ENCODE measurements at places on chromosomes 11 and 22.

DNA sequence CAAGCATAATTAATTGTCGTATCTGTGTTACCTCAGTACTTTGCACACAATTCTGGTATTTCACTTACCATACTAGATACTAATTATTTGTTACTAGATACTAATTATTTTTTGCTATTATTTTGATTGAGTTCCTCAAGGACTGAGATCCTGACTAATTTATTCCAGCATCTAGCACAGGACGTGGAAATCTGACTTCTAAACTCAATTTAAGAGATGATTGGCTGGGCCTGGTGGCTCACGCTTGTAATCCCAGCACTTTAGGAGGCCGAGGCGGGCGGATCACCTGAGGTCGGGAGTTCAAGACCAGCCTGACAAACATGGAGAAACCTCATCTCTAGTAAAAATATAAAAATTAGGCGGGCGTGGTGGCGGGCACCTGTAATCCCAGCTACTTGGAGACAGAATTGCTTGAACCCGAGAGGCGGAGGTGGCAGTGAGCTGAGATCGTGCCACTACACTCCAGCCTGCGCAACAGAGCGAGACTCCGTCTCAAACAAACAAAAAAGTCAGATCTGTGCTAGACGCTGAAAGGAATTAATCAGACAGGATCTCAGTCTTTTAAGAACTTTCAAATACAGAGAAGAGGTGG, 527 bp upstream of the MRPL48 start:
- DNase-seq: no peak

- DNase-seq: no peak
Measured at GRCh38 chr11:109864834-109865547, 228.2 kb upstream of the ZC3H12C start.

DNA sequence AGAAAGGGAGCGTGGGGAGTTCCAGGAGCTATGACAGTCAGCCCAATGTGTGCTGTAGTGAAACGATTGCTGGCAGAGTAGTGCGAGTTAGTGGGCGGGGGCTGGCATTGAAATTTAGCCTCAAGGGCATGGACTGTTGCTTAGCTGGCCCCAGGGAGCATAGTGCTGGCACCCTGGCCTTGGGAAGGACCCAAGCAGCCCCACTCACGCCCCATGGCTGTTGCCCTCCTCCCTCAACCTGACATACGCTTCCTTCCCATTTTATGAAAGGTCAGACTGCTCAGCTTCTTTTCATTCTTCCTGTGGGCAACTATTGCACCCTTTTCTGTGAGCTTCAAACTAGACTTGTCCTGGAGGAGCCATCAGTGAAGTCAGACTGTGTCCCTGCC, 52.0 kb upstream of the SUSD2 start:
- DNase-seq: no peak

DNA sequence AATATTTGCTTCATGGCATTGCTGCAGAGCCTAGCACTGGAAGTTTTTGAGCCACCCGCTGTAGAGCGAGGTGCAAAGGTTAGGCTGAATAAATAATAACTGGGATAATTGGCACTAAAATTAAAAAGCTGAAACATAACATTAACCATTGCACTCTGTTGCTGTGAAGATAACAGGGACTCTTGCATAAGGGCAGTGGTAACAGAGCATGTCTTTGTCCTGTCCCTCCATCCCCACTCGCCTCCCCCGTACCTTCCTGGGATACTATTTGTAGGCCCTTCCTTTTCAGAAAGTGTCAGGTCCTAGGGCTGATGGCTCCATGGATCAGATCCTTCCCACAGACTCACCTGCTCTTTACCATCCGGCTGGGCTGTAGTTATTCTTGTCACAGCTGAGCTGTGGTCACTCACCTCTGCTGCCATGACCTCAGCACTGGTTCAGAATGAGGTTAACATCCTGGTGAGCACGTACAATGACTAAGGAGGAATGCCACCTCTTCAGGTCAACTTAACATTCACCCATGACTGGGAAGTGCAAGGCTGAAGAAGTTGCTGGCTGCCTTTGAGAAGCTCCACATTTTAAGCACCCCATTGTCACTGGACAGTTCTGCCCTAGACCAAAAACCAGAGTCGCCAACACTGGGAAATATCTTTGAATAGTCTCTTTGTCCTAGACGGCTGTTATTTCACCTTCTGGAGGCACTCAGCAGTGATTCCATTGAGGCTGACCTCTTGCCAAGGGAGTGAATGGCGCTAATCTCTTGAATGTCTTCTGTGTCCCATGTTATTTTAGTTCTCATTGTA, 103.2 kb upstream of the KIRREL3 start:
- no peak for DNase-seq

GRCh38 chr11:27487706-27488105, 15.1 kb upstream of the LGR4 start:
- no peak for DNase-seq

DNA sequence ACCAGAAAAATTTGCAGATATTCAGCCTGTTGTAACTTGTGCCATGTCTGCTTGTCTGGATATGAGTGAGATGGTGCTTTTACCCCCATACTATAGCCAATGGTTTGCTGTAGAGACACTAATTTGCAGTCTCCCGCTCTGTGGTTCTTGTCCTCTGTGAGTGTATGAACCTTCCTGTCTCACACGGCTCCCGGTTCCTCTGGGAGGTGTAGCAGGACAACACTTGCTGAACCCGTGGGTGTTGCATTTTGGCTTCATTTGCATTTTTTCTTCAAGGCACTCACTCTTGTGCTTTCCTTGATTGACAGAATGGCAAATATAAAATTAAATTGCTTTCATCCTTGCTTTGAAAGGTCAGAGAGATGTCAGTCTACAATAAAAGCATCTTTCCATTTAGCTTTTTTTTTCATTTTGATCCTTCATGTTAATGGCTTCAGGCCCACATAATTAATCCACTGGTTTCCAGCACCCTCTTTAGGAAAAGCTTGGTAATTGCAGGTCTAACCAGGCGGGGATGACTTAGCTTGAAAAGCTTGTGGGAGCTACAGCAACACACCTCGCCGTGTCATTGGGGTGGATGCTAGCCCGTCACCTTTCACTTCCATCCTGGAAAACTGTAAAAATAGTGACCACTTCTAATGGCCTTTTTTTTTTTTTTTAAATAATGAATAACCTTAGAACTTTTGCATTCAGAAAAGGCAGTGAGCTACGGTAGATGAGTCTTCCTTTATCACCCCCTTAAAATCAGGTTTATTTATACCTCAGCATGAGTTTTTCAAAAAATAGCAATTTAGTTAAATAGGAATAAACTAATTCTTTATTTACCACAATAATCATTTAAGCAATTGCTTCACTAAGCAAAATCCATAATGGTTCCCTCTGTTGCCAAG, 27.4 kb upstream of the ST14 start:
- DNase-seq: peak; percentile 19

DNA sequence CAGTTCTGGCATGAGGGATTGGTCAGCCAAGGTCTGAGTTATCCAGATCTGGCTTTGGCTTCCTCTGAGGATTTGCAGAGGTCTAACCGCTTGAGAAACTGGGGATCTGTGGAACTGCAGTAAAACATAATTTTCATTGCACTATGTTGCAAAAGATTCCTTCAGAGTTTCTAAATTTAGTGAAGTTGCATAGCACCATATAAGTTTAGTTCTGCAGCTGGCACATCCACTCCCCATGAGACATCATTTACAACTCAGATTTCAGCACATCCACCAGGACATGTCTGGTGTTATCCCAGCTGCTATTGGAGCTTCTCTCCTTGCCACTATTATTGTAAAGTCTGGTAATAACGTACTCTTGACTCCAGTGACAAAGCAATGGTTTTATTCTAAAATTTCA, 181.5 kb downstream of the CWF19L2 start:
- no peak for DNase-seq

DNA sequence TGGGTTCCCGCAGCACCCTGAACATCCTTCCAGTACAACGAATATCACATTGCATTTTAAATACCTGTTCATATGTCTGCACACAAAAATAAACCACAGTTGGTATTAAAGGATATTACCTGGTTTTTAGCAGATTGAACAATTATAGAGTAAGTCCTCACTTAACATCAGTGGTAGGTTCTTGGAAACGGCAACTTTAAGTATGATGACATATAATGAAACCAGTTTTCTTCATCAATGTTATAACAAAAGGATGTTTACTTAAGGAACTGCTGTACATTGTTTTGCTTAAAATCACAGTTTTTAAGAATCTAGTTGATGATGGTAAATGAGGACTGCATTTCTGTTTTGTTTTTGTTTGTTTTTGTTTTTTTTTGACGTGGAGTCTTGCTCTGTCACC, 28.0 kb downstream of the TRIM66 start:
- no peak for DNase-seq

Measured in stimulated activated CD4-positive, alpha-beta T cell treated with anti-CD3 and anti-CD28 coated beads, Interleukin-1b, Interleukin-23, amount 100 ng/mL, for 24 hours (primary cell).